H7 (cell line): ENCODE measurements at places on chromosomes 2 and 18. TPM values are rescaled to one million over a fixed set of nuclear protein-coding genes. Genes with fewer than 3 reads are reported as not detected.
A peak's percentile ranks its signal among the peaks of the same experiment; 100 is the strongest.

DNA sequence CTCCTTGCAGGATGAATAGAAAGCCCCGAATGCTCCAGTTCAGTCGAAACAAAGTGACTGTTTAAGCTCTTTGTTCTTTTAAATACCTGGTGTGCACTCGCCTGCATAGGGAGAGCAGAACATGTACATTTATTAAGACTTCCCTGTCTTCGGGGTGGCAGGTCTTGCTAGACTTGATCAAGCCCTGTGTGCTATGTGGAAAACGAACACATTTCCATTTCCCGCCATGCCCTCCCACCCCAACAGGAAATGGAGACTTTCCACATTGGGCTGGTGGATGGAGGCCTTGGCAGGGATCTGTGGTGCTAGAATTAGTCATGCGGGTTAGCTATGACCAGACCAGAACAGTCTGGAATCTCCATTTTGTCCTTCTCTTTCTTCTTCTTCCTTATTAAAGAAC lies 321.0 kb upstream of the THSD7B start:
- DNase-seq, result no peak

GRCh38 chr2:201127570-201127969 lies 11.6 kb downstream of the CFLAR start:
- DNase-seq, result no peak

GRCh38 chr2:48138898-48139297 lies 232.6 kb upstream of the FBXO11 start:
- DNase-seq, result no peak

Gene CEBPZOS
- total RNA-seq, result 45.9 and 56.7 TPM in 2 replicates

DNA sequence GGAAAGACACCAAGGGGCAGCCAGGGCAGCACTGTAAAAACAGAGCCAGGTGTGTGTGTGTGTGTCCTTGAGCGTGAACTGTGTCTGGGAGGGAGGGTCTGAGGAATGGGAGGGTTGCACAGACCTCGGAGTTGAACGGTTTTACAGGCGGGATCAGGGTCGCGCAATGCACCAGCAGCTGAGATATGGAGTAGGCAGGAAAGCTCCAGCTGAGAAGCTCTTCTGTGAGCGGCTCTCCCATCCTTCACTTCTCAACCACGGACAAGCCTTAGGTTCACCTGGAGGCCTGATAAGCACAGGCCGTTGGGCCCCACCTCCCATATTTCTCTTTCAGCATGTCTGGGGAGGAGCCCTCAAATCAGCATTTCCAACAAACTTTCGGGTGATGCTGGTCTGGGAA lies 12.1 kb downstream of the SERTAD2 start:
- no peak for DNase-seq

- peak; percentile 93 for DNase-seq
These were observed 13.8 kb upstream of the SATB2 start for GRCh38 chr2:199471443-199472057.

- DNase-seq, result no peak
These were observed 23.2 kb downstream of the RND3 start for GRCh38 chr2:150464270-150464669.

Gene PARD3B
- total RNA-seq, result 1.4 and 2.3 TPM in 2 replicates

GRCh38 chr2:95158441-95158840 lies 1.2 kb downstream of the ZNF514 start:
- peak; percentile 18 for DNase-seq

DNA sequence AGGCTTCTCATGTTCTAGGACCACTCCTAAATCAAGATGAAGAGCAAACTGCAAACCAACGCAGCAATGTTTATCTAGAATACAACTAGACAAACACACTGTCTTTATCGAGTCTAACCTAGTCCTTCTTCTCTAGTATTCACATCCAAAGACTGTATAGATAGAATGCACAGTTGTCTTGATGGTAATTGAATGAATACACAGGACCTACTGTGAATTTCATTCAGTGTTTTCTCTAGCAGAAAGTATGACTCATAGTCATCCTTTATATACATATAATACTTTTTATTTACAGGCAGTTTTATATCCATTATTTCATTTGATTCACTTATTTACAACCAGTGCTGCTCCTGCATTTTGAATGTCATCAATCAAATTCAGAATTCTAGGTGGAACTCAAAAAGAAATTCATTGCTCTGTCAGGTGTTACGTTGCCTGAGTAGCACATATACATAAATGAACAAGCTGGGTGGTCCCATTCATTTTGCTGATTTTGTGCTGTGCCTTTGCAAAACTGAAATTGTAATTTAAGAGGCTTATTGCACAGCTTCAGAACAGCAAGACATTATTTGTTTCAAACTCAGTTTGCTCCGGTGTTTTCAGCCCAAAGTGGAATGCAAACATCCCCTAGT lies 374.8 kb downstream of the EPHA4 start:
- no peak for DNase-seq

GRCh38 chr18:36304723-36305122 lies 7.2 kb downstream of the FHOD3 start:
- no peak for DNase-seq

Gene SLC8A1
- total RNA-seq, result 0.63 and 1.7 TPM in 2 replicates

Gene ANKZF1
- total RNA-seq, result 56.9 and 63.4 TPM in 2 replicates

DNA sequence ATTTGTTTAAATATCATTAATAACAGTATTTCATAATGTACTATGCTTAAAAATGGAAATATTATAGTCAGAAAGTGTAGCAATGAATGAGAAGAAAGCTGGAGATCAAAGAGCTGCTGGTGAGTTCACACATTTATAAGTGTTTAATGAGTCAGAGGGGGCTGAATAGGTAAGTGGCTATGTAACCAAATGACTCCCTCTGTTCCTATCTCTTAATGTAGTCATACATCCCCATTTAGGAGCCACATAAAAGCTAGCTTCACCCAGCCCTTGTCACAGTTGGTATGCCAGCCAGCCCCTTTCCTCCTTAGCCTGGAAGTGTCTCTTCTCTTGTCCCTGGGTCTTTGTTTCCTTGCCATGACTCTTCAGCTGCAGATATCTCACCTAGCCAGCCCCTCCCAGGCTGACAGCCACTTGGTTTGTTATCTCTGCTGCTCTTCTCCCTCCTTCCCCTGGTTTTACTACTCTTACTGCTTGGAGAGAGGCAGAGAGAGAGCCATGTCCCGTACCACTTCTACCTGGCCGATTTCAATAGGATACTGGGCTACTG lies 438.6 kb upstream of the HNMT start:
- DNase-seq, result no peak

DNA sequence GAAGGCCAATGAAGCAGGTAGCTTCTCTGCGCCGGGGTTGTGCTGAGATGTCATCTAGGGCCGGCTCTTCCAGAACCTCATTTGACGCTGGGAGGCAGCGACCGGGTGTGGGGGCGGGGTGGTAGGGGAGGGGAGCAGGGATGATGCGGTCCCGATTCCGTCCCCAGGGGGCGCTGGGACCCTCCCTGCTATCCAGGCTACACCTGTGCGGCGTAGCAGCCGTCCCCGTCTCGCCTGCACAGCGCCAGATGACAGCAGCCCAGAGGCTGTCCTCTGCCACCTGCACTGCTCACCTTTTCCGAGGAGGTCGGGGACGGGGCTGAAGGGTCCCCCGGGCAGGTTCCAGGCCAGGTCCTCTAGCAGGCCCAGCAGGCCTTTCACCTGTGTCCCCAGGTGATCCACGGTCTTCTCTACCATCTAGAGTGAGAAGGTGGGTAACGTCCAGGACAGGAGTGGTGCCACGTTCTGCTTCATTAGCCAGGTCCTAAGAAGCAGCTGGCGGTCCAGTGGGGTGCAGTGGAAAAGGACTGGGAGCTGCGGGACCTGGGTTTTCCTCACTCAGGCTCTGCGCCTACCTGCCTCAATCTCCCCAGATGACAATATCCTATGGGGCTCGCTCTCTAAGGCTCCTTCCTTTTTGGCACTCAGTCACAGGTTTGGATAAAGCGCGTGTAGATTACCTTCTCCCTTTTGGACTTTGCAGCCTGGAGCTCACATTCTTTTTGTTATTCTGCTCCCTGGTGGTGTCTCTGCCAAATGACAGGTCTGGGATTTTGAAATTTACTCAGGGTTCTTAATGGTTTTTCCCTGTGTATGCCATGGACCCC lies 56.0 kb upstream of the RAB6C start:
- peak; percentile 94 for DNase-seq

DNA sequence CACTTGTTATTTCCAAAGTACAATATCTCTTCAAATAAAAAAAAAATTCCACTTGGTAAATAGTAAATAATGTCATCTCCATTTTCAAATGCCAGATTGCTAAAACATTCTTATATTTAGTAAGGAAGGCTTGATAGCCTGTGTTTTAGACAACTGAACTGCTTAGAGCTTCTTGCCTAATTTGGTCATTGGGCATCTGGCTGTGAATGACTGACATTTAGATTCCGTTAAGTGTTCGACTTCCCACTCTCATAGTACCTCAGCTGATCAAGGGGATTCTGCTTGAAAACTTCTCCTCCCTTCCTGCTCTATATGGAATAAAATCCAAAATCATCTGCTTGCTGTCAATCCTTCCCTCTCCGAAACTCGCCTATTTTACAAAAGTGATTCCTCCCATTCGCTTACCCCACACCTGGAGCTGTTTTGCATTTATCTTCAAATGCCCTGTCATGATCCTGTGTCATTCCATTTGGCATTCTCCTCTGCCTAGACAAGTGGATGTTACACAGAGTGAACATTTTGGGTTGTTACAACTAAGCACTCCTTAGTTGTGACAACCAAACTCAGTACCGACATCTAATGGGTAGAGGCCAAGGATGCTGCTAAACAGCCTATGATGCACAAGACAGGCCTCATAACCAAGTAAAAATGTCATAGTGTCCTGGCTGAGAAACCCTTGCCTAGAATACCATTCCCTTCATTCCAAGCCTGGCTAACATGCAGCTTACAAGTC lies 181.0 kb downstream of the CDH2 start:
- DNase-seq, result no peak

- no peak for DNase-seq
These were observed 381.4 kb downstream of the RAD51AP2 start for GRCh38 chr2:17136877-17137276.

Gene GPR75
- 0.45 and 0.81 TPM in 2 replicates for total RNA-seq
